ENCODE measurements at places on chromosomes 4 and X.
A peak's percentile ranks its signal among the peaks of the same experiment; 100 is the strongest.

DNA sequence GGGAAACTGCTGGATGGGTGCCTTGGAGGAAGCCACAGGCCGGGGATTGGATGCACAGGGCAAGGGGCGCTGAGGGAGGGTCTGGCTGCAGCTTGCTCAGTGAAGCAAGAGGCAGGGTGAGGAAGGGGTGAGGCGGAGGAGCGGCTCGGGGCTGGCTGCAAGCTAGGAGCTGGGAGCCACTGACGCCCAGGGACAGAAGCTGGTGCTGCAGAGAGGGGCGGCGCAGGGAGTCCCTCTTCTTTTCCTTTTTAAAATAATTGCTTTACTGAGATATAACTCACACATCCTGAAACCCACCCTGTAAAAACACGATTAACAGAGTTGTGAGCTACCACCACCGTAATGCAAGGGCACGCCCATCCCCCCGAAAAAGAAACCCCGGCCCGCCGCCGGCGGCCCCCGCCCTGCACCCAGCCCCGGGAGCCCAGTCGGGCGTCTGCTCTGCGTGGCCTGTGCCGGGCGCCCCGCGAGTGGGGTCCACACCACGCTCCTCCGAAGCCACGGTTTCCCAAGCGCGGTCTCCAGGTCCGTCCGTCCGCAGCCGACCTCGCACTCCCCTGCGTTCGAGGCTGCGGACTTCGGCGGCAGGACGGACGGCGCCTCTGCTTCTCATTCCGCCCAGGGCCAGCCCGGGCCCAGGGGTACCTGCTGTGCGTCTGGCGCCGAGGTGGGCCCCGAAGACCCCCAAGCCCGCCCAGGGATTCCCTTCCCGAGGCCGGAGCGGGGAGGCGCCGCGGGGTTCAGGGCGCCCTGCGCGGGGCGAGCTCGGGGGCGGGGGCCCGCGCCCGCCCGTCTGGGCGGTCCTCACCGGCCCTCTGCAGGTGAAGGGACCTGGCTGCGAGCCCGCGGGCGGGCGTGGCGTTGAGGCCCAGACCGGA, 866 bp upstream of the UVSSA start:
- DNase-seq: peak; percentile 38

GRCh38 chr4:168573870-168574269, 77.0 kb downstream of the PALLD start:
- DNase-seq: no peak

- DNase-seq: no peak
Measured at GRCh38 chrX:39388730-39389129, 587.5 kb downstream of the MID1IP1 start.

DNA sequence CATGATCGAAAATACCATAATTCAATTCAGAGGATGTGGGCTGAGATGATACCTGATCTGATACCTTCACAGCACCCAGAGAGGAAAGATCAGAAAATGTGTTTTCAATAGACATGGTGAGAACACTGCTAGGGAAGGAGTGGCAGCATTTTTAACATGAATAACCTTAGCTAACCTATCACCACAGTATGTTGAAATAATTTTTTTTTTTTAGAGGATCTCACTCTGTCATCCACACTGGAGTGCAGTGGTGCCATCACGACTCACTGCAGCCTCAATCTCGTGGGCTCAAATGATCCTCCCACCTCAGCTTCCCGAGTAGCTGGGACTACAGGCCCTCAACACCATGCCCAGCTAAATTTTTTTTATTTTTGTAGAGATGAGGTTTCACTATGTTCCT, 90.5 kb upstream of the RAPGEF2 start:
- DNase-seq: peak; percentile 86

- peak; percentile 75 for DNase-seq
Measured at GRCh38 chr4:40984051-40984450, 230.3 kb downstream of the APBB2 start.

GRCh38 chr4:8847331-8847730, 24.3 kb downstream of the HMX1 start:
- no peak for DNase-seq

DNA sequence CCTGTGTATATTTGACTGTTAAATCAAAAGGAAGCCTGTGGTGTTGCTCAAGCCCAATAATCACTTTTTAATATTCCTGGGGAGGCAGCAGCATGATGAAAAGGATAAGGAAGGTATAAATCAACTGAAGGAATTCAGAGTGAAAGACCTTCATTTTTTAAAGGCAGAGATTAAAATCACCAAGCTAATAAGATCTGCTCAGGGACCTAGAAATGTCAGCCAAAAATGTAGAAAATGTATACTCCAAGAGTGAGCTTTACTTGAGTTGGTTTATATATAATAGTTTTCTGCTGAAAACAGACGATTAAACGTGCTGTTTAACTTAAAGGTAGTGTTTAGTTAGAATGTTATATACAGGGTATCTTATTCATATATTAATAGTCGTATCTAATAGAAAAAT, 549.3 kb downstream of the IQCM start:
- DNase-seq: no peak

- no peak for DNase-seq
Measured at GRCh38 chr4:8834681-8835220, 36.9 kb downstream of the HMX1 start.

GRCh38 chrX:74814681-74815080, 110.6 kb downstream of the NEXMIF start:
- no peak for DNase-seq
